Camera-type eye (tissue), 1 donor: ENCODE measurements at places on chromosomes 11 and 22. TPM values are rescaled to one million over a fixed set of nuclear protein-coding genes. Genes with fewer than 3 reads are reported as not detected.

CASP5 gene
- not detected for total RNA-seq

CECR2 gene
- 24.2 TPM for total RNA-seq

LRP4 gene
- 31.1 TPM for total RNA-seq

FAM83F gene
- total RNA-seq: 3.4 TPM

C22orf39 gene
- total RNA-seq: 58.8 TPM

SAMM50 gene
- total RNA-seq: 47.9 TPM

TSGA10IP gene
- not detected for total RNA-seq

ANO1 gene
- 10.4 TPM for total RNA-seq

MMP27 gene
- total RNA-seq: 1.2 TPM

RHOD gene
- 8.1 TPM for total RNA-seq

APLNR gene
- 42.7 TPM for total RNA-seq

TBC1D10A gene
- total RNA-seq: 13.7 TPM

OR4A47 gene
- not detected for total RNA-seq

MS4A7 gene
- 8.8 TPM for total RNA-seq
